ENCODE measurements at places on chromosomes 16 and 17.

DNA sequence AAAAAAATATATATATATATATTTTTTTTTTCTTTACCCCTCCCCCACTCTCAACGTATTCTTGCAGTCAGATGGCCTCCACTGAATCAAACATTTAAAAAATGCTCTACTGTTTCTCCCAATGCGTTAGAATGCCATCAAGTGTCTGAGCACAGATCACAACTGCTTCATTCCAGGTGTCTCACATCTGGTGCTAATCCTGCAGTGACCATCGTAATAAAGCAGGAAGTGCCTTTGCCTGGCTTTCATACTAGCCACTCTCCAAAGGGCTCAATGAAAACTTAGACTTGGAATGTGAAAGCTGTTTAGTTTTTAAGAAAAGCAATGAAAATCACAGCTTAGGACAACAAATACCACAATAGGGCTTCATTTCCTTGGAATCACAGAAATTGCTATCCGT is 37.2 kb downstream of the SKAP1 start:
- DNase-seq = no peak

DNA sequence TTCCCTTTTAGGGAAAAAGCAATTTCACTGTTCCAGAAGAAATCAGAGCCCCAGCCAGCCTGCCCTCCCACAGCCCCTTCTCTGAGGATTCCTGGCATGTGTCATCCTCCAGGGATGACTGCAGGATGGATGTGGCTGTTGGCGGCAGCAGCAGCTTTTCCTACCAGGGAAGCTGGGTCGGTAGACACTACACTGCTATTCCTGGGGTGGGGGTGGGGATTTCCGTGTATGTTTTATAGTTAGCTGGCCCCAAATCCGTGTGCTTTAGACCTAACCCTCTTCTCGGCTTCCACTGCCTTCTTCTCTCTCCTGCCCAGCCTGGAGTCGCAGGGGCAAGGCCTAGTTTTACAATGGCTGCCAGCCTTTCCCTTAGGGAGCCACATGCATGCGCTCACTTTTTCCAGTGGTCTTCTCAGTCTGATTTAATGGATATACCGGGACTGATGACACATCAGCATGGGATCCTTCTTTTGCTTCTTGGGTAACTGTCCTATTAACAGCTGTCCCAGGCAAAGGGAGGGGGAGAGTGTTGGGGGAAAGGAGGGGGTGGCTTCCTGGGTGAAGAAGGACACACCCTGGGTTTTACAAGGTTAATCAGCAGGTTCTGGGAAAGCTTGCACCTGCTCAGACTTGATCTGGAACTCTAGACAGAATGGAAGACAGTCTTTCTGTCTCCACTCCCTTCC is 2.7 kb upstream of the NFE2L1 start:
- no peak for DNase-seq

DNA sequence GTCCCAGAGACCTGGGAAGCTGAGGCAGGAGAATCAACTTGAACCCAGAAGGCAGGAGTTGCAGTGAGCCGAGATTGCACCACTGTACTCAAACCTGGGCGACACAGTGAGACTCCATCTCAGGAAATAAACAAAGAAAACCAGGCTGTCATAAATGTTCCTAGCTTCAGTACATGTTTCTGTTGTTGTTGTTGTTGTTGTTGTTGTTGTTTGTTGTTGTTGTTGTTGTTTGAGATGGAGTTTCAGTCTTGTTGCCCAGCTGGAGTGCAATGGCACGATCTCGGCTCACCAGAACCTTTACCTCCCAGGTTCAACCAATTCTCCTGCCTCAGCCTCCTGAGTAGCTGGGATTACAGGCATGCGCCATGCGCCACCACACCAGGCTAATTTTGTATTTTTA is 452.5 kb downstream of the HS3ST3B1 start:
- DNase-seq = no peak

DNA sequence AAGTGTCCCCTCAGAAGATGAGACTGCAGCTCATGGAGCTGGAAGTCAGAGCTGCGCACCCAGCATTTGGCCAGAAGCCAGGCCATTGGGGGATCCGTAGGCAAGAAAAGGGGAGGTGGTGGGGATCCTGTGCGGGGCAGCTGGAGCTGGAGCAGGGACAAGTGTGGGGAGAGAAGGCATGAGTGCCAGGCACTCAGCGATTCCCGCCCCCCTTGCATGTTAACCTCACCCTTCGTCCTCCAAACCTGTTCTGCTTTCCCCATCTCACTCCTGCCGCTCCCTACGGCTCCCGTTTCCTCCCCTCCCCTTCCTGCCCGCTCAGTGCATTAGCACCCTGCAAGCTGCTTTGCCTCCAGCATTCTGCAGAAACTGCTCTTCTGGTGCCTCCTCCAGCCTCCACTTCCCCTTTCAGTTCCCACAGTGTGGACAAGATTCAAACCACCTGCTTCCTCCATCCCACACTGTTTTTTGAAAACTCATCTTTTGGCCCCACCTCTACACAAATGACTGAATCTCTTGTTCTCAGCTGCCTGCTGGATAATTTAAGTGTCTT is 5.6 kb downstream of the ALOX15 start:
- no peak for DNase-seq

GRCh38 chr17:22217135-22217534 is 524.8 kb downstream of the KCNJ18 start:
- no peak for DNase-seq

DNA sequence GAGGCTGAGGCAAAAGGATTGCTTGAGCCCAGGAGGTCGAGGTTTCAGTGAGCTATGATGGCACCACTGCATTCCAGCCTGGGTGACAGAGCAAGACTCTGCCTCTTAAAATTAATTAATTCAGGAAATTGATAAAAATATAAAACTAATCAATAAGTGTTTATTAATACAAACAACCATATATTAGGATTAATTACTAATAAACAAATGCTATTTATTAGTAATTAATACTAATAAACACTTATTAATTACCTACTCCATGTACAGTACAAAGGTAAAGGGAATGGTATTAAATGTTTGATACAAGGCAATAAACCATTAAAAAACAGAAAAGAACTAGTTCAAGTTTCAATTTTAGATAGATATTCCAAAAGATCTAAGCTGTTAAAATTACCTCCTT is 119.2 kb upstream of the C17orf78 start:
- DNase-seq = no peak

GRCh38 chr17:39754958-39755553 is 17.3 kb downstream of the GRB7 start:
- DNase-seq = no peak

DNA sequence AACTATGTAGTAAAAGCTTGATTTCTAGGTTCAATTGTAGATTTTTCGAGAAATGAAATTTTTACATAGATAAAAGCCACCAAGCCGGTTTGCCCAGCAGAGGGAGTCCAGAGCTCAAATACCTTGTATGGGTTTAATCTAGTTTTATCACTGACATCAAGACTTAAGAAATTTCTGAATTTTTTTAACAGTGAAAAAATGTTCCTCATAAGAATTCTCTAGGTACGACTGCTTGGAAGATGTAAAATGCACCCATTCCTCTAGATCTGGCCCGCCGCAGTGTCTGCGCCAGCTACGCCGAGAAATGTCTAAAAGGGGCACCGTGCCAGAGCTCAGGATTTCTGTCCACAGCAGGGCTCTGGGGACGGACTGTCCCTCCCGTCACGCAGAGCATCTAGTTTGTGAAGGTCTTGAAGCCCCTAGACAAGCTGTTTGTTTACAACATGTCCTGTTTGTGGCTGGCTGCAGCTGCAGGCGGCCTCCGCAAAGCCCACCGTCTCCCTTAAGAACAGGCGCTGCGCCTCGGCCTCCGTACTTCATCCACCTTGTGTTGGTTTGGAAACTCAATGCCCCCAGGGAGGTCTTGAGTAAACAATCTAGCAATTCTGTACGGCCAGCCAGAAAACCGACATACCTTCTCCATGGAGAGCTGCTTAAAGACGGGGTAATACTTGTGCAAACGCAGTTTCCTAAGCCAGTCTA is 24.8 kb downstream of the MAP1LC3B start:
- no peak for DNase-seq

DNA sequence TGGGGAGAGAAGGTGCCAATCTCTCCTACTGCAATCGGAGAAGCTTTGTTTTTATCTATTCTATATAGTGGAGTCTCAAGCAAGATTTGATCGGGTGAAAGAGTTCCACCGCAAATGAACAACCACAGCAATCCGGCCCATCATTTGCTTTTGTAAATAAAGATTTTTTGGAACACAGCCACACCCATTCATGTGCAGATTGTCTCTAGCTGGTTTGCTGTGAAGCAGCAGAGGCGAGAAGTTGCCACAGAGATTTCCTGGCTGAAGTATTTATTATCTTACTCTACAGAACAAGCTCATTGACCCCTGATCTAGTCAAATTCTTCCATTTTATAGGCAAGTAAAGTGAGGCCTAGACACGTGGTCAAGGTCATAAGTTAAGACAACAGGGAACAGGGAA is 195.5 kb upstream of the TNRC6C start:
- DNase-seq = no peak

- no peak for DNase-seq
These were observed 921 bp upstream of the CDR2 start for GRCh38 chr16:22375117-22375962.

DNA sequence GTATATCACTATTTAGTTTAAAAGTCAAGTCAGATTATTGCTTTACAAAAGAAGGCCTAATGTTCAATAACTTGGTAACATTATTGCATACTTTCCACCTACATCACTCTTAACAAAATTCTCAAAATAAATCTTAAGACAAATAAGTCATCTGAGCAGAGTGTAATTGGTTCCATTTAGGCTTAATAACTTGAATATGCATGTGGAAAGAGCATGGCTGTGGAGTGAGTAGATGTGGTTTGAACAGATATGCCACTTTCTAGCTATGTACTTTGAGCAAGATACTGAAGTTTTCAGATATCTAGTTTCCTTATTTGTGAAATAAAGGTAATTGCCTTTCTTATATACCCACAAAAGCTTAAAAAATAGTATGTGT is 6.7 kb upstream of the EVI2A start:
- no peak for DNase-seq

- DNase-seq = no peak
These were observed 7.4 kb downstream of the ACD start for GRCh38 chr16:67652578-67653127.

- no peak for DNase-seq
These were observed 114.5 kb upstream of the GOT2 start for GRCh38 chr16:58848662-58849002.

DNA sequence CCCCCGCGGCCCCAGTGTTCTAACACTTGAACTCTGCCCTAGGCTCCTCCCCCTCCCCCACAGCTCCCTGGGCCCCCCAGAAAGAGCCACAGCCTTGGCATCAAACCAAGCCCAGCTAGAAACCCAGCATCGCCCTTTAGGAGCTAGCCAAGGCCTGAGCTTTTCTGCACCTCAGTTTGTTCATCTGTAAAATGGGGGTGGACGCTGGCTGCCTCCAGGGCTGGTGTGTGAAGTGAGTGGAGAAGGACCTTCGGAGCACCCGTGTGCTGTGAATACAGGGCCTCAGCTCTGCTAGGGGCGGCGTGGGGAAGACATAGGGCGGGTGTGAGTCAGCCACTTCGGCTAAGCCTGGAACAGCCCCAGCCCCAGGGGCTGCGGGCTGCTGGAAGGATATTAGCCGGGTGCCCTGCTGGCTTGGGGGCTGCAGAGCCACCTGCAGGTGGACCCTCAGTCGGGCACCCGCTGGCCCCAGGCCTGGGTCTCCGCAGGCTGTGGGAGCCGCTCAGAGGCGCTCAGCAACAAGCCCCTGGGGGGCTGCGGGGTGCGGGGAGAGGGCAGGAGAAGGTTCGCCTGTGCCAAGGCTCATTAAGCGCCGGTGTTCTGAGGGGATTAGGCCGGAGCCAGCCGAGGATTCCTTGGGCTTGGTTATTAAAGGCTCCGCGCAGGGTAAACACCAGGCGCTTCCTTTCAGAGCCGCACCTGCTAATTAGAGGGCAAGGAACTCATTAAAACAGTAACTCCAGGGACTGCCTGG is 217.0 kb upstream of the CIBAR2 start:
- DNase-seq = no peak

DNA sequence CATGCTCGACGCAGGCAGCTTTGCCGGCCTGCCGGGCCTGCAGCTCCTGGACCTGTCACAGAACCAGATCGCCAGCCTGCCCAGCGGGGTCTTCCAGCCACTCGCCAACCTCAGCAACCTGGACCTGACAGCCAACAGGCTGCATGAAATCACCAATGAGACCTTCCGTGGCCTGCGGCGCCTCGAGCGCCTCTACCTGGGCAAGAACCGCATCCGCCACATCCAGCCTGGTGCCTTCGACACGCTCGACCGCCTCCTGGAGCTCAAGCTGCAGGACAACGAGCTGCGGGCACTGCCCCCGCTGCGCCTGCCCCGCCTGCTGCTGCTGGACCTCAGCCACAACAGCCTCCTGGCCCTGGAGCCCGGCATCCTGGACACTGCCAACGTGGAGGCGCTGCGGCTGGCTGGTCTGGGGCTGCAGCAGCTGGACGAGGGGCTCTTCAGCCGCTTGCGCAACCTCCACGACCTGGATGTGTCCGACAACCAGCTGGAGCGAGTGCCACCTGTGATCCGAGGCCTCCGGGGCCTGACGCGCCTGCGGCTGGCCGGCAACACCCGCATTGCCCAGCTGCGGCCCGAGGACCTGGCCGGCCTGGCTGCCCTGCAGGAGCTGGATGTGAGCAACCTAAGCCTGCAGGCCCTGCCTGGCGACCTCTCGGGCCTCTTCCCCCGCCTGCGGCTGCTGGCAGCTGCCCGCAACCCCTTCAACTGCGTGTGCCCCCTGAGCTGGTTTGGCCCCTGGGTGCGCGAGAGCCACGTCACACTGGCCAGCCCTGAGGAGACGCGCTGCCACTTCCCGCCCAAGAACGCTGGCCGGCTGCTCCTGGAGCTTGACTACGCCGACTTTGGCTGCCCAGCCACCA is 9.7 kb downstream of the VASN start:
- no peak for DNase-seq

GRCh38 chr17:68383443-68384321 is 73.6 kb downstream of the WIPI1 start:
- DNase-seq = no peak

DNA sequence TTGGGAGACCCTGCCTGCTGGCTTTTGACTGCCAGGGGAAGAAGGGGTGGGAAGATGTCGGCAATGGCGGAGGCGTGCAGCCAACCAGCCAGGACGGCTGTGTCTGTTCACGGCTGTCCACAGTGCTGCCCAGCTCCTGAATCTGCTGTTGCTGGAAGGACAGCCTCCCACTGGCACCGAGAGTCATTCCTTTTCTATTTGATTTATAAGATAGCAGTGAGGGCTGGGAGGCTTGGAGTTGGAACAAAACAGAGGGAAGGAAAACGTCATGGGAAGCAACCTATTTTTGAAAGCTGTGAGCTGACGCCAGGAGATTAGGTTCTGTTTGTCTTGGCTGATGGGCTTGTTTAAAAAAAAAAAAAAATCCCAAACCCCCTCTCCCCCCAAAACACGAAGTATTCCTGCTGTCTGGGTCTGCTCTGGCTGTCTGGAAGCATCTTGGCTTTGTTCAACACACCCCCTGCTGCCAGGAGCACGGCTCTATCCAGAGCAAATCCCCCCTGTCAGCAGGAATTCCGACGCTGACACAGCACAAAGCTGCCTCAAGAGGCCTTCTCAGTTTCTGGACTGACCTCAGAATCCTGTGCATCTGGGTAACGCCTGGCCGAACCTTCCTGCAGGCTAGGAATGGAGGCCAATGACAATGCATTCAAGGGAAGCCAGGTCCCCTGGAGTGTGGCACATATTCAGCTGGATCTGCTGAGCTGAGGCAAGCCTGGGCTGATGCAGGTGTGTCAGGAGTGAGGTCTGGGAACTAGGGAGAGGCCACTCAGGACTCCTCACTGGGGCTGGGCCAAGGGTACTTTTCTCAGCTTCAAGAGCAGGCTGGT is 41.0 kb upstream of the SREBF1 start:
- peak; percentile 60 for DNase-seq

Measured in NCI-H510A (cell line).